ENCODE measurements at places on chromosomes 2 and 18.
A peak's percentile ranks its signal among the peaks of the same experiment; 100 is the strongest.

DNA sequence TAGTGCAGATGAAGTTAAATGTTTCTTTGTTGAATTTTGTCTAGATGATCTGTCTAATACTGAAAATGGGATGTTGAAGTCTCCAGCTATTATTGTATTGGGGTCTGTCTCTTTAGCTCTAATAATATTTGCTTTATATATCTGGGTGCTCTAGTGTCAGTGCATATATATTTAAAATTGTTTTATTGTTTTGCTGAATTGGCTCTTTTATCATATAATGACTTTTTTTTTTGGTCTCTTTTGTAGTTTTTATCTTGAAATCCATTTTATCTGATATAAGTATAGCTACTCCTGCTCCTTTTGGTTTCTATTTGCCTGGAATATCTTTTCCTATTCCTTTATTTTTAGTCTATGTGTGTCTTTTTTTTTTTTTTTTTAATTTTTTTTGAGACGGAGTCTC lies 79.2 kb downstream of the COMMD1 start:
- DNase-seq = no peak

GRCh38 chr18:58362027-58362575 lies 266.8 kb downstream of the ALPK2 start:
- DNase-seq = no peak

DNA sequence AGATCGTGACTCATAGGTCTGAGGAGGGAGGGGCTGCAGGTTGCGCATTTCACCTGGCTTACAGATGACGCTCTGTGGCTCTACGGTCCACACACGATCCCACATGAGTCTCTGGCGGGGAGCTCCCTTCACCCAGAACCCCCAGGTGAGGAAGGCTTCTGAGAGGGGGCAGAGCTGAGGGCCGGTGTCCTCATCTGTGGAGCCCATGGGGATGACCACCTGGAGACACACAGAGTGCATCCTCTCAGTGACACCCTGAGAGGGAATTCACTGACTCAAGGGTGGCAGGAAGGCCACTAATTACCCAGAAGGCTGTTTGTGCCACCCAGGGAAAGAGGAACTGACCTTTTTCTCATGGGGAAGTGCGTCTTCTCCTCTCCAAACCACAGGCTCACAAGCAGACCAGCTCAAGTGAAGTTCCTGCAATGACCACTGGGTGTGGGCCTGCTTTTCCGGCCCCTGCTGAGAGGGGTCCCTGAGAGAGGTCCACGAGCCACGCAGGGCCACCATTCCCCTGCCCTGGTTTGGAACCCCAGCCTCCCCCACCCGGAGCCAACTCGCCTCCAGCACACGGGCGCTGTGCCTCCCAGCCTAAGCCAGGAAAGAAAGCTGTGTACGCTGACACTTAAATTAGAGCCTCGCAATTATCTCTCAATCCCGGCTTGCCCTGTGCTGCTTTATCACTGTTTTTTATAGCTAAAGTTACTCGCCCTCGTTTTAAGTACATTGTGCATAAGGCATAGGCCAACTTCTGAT lies 114.1 kb downstream of the BCL11A start:
- DNase-seq = no peak

DNA sequence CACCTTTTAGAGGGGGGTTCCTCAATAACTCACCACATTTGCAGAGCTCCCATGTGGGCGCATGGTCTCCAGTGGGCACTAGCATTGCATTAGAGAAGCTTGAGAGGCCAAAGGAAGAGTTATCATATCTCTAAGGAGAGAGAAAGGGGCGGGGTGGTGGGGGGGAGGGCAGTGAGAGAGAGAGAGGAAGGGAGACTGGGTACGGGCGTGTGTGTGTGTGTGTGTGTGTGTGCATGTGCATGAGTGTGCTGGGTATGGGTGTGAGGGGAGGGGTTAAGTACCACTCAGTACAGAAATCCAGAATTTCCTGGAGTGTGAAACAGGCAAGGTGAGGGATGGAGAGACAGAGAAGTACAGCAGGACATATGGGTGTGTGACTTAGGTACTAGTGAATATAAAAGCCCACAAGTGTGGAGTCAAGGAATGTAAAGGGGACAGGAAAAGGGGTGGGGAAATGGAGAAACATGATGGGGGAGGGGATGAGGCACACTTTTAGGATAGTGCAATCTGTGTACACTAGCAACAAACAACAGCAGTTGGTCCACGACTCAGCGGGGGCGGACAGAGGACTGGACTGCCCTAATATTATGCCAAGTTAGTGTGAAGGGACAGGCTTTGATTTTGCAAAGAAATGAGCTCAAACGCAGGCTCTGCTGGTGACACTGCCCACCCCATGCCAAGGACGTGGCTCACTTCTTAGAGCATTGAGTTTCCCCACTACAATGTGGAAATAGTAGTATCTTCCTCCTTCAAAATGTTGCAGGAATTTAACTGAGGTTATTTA lies 91.3 kb downstream of the SPRED2 start:
- DNase-seq = no peak

DNA sequence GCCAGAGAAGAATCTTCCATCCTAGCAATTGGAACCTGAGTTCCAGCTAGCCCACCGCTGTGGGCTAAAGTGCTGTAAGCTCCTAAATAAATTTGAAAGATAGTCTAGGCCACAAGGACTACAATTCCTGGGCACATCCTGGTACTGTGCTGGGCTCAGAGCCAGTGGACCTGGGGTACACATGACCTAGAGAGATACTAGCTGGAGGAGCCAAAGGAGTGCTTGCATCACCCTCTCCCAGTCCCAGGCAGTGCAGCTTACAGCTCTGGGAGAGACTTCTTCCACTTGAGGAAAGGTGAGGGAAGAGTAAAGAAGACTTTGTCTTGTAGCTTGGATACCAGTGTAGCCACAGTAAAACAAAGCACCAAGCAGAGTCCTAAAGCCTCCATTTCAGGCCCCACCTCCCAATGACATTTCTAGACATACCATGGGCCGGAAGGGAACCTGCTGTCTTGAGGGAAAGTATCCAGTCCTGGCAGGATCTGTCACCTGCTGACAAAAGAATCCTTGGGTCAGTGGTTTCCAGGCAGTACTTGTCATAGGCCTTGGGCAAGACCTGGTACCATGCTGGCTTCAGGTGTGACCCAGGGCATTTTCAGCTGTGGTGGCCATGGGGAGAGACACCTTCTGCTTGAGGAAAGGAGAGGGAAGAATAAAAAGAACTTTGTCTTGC lies 89.5 kb downstream of the TMEM185B start:
- DNase-seq = no peak

GRCh38 chr18:49967171-49967570 lies 153.8 kb upstream of the ACAA2 start:
- DNase-seq = no peak

- no peak for DNase-seq
These were observed 43.2 kb upstream of the MAPRE3 start for GRCh38 chr2:26927221-26927620.

- DNase-seq = peak; percentile 19
These were observed 15.6 kb upstream of the RIOK3 start for GRCh38 chr18:23437357-23438045.

DNA sequence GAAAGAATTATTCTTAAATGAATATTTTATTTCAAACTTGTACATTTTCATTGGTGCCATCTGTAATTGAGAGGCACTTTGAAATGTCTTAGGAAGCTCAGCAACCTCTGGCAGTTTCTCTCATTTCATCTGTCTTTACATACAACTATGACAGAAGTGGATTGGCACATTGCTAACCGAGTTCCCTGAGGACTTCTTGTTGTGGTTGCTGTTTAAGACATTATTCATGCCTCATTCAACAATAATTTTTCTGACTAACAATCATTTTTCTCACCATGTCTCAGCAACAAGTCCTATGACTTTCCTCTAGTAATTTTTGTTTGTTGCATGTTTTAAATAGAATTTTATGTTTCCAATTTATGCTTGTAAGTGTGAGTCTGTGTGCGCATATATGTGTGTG lies 284.0 kb upstream of the CWC22 start:
- no peak for DNase-seq

DNA sequence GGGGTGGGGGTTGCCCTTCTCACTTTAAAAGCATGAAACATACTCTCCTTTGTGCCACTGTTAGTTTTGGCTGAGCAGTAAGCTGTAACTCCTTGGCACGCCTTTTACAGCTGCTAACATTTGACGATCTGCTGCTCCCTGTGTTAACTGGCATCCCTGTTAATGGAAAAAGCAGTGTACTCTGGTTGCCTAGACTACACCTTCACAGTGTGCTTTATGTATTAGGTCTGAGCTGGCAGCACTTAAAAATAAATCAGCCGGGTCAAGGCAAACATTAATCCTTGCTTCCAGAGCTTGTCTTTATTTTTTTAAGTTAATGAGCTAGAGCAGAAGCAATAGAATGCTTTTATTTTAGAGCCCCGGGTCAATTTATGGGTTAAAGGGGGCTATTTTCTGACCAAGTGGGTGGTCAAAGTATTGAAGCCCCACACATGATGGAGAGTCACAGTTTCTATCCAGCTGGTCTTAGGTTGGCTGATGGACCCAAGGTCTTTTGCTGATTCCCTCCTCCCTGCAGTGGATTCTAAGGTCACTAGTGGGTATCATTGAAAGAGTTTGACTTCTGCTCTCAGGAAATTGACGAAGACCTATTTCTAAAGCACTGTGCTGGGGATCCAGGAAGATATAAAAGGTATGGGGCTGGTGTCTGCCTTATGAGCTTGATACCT lies 54.5 kb downstream of the CFAP221 start:
- DNase-seq = no peak

DNA sequence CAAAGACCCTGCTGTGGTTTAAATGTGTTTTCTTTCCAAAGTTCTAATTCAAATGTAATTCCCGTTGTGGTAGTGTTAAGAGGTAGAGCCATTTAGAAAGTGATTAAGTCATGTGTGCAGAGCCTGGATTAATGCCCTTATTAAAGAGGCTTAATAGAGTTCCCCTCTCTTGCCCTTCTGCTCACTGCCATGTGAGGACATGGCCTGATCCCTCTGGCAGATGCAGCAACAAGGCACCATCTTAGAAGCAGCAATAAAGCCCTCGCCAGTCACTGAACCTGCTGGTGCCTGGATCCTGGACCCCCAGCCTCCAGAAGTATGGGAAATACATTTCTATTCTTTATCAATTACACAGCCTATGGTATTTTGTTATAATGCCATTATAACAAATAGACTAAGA lies 485.2 kb downstream of the DCDC2C start:
- no peak for DNase-seq

GRCh38 chr2:45220227-45220626 lies 211.0 kb upstream of the SIX2 start:
- no peak for DNase-seq

DNA sequence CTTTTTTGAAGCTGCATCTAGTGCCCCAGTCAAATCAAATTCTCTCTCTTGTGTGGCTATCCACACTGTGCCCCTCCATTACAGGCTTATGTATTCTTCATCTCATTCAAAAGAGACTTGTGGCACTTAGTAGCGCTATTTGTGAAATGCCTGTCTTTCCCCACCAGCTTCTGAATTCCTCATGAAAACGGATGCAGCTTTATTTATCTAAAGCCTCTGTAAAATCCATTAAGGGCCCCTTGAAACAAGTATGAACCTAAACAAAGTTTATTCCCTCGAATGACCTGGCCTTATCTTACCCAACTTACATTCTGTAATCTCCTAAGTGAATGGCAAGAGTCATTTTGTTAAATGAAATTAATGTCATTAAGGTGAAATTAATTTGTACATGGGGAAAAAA lies 417.4 kb upstream of the PIK3C3 start:
- no peak for DNase-seq

DNA sequence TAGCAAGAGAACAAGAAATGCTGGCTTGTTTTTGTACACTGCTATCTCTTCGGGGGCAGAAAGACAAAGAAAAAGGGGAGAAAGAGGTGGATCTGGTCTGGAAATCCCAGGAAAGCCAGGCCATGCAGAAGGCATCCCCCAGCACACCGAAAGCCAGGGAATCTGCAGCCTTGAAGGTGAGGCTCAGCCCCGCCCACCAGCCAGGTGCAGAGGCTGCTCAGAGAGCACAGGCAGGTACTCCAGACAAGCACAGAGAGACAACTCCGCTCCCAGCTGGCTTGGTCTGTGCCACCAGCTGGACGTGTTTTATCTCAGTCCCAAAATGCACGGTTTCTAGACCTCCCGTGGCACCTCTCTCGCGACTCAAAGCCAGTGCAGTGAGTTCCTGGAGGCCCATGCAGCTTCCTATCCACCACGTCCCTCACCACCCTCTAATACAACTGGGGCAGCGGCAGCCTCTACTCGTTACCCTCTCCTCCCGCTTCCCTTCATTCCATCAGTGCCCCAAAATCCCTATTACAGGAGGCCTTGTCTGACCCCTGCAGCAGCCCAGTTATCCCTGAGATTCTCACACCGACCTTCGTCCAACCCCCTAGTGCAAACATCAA lies 62.8 kb downstream of the HDAC4 start:
- no peak for DNase-seq

DNA sequence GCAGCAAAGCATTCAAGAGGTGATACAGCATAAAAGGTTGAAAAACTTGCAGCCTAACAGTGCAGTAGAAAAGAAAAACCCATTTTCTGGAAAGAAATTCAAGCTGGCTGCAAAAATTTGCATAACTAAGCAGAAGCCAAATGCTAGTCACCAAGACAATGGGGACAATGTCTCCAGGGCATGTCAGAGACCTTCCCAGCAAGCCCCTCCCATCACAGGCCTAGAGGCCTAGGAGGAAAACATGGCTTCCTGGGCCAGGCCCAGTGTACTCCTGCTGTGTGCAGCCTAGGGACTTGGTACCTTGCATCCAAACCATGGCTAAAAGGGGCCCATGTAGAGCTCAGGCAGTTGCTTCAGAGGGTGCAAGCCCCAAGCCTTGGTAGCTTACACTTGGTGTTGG lies 405.1 kb upstream of the CYRIA start:
- no peak for DNase-seq

DNA sequence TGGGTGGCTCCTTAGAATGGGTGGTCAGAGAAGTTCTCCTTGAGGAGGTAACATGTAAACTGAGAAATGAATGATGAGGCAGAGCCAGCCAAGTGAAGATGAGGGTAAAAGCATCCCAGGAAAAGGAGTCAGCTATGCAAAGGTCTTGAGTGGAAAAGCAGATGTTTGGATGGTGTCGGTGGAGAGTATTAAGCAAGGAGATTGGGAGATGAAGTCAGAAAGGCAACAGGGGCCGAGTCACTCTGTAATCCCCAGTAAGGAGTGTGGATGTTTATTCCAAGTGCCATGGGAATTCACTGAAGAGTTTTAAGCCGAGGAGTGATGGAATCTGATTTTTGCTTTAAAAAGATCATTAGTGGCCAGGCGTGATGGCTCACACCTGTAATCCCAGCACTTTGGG lies 3.4 kb upstream of the STAMBP start:
- no peak for DNase-seq

DNA sequence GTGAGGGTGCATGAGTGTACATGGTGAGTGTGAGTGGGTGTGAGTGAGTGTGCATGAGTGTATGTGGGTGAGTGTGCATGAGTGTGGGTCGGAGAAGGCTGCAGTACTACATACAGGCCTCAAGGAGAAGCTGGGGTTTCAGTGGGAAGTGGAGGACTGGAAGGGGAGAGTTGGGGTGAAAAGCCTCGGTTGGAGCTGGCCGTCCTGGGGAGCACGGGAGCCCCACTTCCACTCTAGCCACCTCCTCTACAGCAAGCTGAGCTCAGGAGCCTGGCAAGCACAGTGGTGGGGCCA lies 68.7 kb upstream of the HPCAL1 start:
- DNase-seq = no peak

- no peak for DNase-seq
These were observed 227.4 kb downstream of the SS18 start for GRCh38 chr18:25862881-25863600.

GRCh38 chr2:22901471-22902179 lies 483.4 kb upstream of the KLHL29 start:
- DNase-seq = no peak
